Skeletal muscle cell (primary cell): ENCODE measurements at places on chromosomes 5 and 9.

- no peak for DNase-seq
Measured at GRCh38 chr9:112664531-112664930, 53.4 kb downstream of the INIP start.

DNA sequence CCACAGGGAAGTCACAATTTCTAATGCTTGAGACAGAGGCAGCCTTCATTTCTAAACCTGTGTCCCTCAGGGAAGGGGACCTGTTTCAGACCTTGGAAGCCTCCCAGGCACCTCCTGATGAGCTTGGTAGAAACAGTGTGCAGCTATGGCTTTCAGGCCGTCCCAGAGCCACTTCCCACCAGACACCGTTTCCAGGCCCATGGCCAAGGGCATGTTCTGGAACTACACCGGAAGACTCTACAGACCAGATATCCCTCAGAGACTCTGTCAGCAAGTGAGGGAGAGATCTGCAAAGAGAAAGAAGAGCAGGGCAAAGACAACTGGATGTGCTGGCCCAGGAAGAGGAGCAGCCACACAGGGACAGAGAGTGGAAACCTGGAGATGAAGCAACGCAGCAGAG lies 82.2 kb upstream of the HSPA9 start:
- no peak for DNase-seq

- DNase-seq = no peak
Measured at GRCh38 chr5:51988634-51989033, 605.4 kb downstream of the ISL1 start.

DNA sequence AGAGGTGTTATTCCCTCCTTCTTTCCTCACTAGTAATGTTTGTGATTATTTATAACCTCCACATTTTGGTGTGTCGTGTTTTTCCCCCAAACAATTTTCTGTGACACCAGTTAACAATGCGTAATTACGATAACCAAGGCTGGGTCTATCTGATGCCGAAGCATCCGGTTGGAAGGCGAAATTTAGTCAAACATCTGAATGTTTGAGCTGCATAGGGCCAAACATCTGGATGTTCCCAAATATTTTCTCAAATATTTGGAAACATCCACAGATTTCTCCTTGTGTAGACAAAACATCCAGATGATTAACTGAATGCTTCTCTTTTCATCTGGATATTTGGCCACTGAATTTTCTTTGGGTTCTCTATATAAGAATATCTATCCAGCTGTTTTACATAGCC lies 371.7 kb downstream of the NFIB start:
- no peak for DNase-seq

DNA sequence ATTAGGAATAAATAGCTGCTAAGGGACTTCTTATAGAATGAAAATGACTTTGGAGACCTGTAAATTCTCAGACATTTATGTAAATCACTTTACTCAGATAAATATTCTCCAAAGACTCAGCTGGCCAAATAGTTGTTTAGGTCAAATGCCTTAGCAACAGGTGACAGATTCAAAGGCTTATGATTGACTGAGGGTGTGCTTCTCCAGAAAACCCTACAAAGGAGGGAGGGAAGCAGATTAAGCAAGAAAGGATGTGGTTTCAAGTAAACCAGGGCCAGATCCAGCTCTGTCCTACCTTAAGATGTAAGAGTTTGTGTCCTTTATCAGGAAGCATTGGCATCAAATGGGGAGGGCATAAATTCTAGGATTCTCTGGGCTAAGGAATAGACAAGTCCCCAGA lies 433.0 kb downstream of the TLE1 start:
- no peak for DNase-seq

- no peak for DNase-seq
Measured at GRCh38 chr5:122656577-122656976, 118.3 kb upstream of the SNX2 start.

GRCh38 chr5:36357391-36357975 lies 55.8 kb upstream of the RANBP3L start:
- peak; percentile 75 for DNase-seq

- no peak for DNase-seq
Measured at GRCh38 chr9:129365196-129365595, 187.1 kb upstream of the IER5L start.

DNA sequence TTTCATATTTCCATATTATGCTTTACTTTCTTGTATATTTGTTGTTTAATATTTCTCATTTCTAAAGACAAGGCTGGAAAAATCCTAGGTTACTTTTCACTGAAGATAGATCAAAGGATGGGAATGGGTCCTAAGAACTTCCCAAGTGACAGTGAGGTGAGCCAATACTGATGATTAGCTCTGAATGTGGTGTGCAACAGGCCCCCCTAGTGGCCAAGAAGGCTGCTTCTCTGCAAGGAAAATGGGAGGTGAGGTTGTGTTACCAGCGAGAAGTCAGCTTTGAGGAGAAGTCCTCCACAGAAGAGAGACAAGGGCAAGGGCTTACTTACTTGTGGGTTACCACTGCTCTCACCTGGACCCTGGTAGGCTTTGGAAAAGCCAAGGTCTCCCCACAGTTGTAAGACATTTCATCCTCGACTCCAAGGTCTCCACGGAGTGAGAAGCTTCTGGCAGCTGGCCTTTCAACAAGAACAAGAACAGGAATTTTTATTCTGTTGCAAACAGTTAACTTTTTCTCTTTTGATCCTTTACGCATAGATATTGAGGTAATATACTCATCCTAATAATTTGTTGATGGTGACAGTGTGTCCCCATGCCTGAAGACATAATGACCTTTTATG lies 69.9 kb downstream of the MAMDC2 start:
- DNase-seq = no peak

GRCh38 chr9:6929441-6930215 lies 171.9 kb downstream of the KDM4C start:
- DNase-seq = no peak

DNA sequence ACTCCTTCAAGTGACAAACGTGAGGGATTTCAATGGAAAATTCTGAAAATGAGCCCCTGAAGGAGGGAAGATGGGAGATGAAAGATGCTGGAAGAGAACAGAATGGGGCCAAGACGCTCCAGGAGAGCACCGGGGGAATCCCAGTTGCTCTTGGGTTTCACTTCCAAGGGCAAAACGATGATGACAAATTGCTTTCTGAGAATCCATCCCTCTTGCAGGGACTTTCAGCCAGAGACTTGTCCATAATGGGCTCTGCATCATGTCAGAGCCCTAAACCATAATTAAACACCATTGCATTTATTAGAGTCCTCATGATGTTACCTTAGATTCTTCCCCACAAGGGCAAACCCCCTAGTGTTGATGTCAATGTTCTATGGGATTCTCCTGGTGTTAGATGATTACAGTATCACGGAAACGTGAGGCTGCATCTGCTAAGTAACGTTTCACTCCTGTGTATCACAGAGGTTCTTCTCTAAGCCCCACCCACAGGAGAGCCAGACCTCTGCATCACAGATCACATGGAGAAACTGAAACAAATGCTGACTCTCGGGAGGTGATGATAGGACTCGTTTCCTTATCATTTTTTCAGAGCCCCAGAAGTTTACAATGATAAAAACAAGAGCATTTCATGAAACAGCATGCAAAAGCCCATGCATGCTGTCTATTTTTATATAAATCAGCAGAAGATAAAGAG lies 114.4 kb downstream of the TENT4A start:
- no peak for DNase-seq

DNA sequence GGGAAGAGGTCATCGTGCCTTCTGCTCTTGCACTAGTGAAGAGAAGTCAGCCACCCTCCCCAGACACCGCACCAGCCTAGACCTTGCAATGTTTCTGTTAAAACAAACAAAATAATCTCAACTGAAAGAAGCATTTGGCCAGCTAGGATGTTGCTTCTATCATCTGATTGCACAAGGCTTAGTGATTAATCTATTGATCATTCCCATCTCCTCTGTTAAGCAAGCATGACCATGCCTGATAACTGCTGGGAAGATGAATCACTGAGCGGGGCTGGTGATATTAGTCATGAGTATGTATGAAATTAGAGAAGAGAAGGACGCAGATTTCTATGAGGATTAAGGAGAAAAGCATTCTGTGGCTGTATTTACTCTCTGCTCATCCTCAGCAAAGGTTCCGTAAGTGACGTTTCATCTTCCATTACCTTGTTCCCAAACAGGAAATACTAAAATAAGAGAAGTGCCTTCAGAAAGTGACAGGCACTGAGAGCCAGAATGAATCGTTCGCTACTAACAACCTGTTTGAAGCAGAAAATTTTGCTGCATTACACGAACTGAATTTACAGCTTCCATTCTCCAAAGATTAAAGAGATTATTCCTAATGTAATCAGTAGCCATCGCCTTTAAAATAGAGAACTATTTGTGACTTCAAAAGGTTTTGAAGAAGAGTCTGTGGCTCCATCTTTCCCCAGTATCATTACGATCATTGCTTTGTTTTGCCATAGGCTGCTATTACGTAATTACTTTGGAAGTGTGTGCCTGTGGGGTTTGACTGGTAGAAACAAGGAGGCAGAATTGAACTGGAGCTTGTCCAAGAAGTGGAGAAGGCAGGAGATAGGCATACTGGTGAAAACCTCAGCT lies 219.1 kb downstream of the MED10 start:
- DNase-seq = peak; percentile 94

DNA sequence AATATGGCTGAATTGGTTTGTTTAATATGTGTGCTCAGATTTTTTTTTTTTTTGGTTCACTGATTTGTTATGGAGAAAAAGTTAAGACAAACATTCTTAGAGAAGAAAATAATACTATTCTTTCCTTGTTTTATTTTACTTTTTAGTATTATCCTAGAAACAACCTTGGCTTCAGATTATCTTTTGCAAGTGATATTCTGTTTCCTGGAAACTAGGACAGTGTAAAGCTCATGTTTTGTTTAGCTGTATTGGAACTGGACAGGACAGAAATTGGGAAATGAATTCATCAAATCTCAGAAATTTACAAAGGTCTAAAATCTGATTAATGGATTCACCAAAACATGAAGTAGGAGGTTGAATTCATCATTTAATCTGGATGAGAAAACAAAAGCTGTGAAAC lies 130.5 kb downstream of the FBXL7 start:
- no peak for DNase-seq

DNA sequence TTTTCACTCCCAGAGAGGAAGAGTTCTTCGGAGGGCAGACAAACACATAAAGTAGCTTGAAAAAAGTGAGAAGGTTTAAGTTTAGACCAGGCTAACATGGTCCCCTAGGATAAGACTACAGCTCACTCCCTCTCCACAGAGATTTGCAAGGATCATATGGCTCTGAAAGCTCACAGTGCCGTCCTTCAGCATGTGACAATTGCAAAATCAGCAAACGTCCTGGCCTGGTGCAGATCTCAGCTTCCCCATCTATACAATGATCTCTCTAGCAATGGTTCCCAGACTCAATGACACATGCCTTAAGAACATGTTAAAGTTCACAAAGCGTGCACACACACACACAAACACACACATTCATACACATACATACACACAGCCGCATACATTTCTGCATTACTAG lies 327.6 kb downstream of the ACTL7B start:
- no peak for DNase-seq

GRCh38 chr9:94973451-94973941 lies 247.0 kb downstream of the AOPEP start:
- DNase-seq = no peak

GRCh38 chr5:52859628-52860027 lies 71.9 kb downstream of the ITGA1 start:
- peak; percentile 80 for DNase-seq

DNA sequence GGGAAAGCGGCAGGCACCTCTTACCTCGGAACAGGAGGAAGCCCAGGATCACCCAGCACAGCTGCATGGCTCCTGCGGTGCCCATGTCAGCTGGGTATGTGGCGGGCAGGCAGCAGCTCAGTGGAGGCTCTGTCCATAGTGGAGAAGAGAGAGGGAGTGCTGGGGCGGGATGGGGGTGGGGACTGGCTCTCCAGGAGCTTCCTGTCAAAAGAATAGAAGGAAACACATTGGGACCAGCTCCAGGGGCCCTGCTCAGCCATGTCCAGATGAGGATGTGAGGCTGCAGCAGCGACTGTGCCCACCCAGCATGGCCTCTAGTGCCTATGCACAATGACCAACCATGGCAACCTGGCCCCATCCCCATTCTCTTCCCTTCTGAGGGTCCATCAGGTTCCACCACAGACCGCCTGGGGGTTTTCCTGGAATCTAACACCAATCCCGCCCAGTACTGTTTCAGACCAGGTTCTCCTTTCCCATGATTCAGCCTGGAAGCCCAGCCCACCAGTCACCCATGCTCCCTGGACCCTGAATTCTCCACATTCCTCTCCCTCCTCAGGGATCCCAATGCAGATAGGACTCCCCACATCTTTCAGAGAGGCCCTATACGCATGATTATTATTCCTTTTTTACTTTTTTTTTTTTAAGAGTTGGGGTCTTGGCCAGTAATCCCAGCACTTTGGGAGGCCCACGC lies at the start of gene ECSCR:
Gene ECSCR (minus strand): TSS at position 158 of the 691 bp plus-strand sequence. CDS start 73 bp downstream, at position 85.
- DNase-seq = no peak

GRCh38 chr9:113573046-113573958 lies 109.8 kb downstream of the RGS3 start:
- no peak for DNase-seq

- DNase-seq = no peak
Measured at GRCh38 chr5:11377896-11378295, 526.4 kb downstream of the CTNND2 start.

DNA sequence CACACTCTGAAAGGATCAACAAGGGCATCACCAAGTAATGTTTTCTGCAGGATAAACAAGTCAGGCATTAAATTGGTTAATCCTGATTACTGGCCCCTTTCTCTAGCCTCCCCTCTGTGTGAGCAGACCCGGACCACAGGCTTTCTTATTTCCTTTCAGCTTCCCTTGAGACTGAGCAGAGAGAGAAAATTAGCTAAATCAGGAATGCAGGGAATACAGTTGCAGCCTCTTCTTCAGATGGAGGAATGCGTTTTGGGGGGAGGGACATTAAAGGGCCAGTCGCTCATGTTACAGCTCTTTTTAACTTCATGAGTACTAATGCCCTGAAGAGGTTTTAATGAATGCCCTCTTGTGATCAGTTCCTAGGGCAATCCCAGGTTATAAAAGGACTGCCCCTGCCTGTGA lies 19.8 kb downstream of the PCDHAC2 start:
- no peak for DNase-seq
